ENCODE measurements at places on chromosomes 16 and 17.

GRCh38 chr16:88003316-88003715, 52.1 kb downstream of the BANP start:
- no peak for DNase-seq

DNA sequence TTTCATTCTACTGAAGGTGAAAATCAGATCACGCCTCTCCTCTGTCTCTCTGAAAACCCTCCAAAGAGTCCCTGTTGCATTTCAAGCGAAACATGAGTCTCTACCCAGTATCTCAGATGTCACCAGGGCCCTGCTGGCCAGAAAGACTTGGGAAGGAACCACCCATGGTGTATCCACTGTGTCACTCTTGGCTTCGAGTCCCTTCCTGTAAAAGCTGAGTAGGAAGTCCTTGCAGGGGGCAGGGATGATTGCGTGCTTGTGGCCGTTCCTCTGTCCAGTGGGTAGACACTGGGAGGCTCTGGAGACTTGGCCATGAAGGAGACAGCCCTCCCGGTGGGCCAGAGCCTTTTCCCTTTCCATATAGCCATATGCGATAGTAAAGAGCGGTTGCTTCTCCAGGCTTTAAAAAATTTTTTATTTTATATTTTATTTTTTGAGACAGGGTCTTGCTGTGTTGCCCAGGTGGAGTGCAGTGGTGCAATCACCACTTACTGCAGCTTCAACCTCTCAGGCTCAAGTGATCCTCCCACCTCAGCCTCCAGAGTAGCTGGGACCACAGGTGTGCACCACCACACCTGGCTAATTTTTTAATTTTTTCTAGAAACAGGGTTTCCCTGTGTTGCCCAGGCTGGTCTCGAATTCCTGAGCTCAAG, 19.0 kb upstream of the RMI2 start:
- DNase-seq: no peak

DNA sequence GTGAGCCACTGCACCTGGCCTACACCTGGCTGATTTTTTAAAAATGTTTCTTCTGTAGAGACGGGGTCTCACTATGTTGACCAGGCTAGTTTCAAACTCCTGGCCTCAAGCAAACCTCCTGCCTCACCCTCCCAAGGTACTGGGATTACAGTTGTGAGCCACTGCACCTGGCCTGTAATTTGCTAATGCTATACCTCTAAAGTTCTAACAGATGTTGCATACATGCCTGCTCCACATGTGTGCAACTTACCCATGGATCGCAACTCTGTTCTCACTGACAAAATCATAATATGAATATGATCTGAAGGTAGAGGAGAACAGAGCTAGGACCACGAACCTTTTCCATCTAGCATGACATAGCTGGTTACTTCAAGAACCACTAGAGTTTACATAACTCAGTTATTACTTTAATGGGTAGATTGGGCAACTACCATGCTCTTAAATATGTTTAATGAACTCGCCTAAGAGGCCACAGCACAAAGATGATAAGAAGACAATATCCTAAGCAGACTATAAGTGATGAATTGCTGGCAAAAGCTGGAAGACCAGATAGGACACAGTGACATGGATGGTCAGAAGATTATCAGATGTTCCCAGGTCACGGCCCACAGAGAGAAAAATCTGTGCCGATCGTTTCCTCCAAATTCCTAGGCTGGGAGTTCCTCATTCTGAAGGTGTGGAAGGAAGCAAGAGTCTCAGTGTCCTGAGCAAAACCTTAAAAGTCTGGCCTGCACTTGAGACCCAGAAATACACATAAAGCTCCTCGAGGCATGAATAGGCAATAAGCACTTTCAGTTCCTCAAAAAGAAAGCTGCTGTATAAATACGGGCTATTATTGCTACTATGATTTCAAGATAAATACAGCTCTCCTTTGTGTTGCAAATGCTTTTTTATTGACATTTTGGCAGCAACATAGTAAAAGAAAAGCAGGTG, 53.6 kb upstream of the ICAM2 start:
- no peak for DNase-seq

DNA sequence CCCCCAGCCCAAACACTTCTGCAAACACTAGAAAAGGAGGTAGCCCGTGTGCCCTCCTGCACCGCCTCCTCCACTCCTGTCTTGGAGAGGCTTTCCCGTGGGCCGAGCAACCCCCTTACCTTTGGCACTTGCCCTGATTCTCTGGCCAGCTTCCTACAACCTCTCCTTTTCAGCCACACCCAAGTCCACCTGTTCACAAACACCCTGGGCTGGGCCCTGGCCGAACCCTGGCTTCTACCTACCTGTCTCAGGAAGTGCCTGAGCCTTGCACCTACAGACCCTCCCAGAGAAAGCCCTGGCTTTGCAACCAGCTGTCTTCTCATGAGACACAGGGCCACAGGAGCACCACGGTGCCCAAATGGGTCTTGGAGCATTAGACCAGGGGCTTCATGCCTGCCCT, 2.0 kb upstream of the ANTKMT start:
- DNase-seq: no peak

DNA sequence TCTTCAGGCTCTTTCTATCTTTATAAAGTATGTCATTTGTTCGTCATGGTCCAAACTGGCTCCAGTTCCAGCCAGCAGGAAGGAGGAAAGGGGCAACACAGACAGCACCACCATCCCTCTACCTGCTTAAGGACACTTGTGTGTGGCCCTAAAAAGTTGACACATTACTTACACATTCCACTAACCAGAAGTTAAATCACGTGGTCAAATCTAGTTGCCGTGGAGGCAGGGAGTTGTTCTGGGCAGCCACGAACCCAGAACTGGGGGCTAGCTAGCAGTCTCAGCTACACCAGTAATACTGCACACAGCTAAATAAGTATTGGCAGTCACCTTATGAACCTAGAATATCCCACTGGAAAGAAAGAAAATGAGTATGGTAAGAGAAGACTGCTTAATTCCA, 104.2 kb downstream of the SNX11 start:
- DNase-seq: no peak

GRCh38 chr16:85768199-85768598, 17.3 kb upstream of the C16orf74 start:
- DNase-seq: no peak

- no peak for DNase-seq
Observed at GRCh38 chr16:14399378-14400284, 230.4 kb downstream of the PARN start.

- no peak for DNase-seq
Observed at GRCh38 chr16:3798838-3799237, 81.5 kb upstream of the TRAP1 start.

GRCh38 chr16:58422809-58423208, 30.5 kb downstream of the GINS3 start:
- no peak for DNase-seq

DNA sequence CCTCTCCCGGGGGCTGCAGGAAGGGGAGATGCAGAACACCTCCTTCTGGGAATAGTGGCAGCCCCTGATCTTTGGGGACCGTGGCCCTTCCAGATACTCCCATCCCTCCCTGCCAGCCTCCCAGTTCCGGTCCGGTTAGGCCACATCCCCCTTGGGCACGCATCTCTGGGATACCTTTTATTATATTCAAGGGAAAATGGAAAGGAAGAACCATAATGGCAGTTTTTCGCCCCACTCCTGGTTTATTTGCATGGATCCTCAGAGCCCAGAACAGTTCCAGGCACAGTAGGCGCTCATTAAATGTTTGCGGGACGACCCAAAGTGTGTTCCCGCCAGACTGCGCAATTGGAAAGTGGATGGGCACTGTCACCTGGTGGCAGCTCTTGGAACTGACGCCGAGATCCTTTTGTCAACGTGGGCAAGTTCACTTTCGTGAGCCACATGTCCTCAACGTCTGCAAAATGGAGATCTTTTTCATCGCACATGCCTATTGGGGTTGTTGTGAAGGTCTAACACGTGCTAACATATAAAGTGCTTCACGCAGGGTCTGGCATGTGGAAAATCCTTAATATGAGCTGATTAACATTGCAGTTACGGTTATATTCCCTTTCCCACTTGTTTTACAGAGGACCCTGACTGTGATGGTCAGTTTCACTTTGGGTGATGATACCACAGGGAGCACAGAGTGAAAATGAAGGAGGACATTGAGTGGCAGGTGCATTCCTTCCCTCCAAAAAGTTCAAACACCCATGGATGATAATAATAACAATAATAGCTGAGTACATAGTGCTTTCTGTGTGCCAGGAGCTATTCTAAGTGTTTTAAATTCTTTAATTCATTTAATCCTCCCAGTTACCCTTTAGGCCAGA, 1.7 kb upstream of the GPRC5B start:
- DNase-seq: peak; percentile 55

Measured in left renal cortex interstitium (tissue), 4 donors.